ENCODE measurements at places on chromosomes 7 and 10.

GRCh38 chr7:141701489-141702046 lies 398 bp downstream of the DENND11 start:
- DNase-seq: peak; percentile 78

DNA sequence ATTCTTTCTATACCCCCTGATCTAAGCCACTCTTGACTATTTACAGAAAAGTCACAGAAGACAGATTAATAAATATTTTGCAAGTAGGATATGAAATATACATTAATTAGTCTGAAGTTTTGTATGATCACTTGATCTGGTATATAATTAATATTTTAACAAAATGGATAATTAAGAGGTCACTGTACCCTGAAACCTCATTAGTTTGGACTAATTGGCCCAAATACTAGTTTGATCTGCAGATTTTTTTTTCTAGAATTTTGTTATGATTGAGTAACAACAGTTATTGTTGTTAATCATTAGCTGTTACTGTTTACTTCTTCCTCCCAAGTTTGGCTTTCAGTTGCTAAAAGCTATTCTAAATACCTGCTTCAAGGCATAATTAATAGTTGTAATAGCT lies 2.7 kb downstream of the NHLRC2 start:
- DNase-seq: no peak

DNA sequence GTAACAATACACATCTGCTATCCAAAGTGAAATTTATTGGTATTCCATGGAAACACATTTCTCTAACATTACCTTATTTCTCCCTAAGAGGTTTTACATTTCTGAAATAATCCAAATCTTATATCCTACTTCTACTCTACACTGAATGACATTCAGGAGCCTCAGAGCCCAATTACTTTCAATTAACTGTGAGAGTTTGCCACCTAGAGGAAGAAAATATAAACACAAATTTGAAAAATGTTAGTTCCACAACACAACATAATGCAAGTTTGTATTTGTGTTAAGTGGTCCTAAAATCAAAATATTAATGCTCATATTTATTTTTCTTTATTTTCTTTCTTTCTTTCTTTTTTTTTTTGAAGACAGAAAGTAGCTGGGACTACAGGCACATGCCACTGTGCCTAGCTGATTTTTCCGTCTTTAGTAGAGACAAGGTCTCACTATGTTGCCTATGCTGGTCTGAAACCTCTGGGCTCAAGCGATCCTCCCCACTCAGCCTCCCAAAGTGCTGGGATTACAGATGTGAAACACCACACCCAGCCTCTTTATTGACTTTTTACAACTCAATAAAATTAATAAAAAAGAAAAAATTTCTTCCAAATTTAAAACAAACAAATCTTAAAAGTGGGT lies 46.0 kb downstream of the ATAD1 start:
- DNase-seq: no peak

DNA sequence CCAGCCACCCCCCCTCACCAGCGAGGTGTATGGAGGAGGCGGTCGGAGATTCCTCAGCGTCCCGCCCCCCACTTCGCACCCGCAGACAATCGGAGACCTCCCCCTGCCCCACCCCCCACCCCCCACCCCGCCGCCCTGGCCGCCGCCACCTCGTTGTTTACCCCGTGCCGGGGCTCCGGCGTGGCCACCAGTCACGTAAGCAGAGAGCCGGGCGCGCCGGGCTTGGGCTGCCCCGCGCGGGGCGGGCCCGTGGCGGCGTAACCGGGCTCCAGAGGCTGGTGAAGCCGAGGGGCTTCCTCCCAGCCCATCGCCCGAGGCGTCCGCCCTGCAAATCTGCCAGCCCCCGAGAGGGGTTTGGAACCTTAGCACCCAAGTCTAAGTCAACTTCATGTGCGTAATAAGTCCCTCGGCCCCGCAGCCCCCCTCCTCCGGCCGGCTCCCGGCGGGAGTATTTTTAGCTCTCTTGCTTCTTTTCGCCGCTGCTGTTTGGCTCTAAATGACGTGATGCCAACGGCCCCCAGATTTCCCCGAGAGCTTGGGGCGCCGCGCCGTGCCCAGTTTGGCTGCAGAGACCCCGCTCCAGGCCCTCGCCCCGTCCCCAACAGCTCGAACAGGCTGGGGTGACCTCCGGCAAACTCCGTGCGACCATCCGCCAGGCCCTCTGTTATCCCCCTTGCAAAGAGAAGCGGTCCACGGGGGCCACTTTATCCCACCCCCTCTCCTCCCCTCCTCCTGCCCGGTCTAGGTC lies 2.7 kb downstream of the MXI1 start:
- peak; percentile 68 for DNase-seq

DNA sequence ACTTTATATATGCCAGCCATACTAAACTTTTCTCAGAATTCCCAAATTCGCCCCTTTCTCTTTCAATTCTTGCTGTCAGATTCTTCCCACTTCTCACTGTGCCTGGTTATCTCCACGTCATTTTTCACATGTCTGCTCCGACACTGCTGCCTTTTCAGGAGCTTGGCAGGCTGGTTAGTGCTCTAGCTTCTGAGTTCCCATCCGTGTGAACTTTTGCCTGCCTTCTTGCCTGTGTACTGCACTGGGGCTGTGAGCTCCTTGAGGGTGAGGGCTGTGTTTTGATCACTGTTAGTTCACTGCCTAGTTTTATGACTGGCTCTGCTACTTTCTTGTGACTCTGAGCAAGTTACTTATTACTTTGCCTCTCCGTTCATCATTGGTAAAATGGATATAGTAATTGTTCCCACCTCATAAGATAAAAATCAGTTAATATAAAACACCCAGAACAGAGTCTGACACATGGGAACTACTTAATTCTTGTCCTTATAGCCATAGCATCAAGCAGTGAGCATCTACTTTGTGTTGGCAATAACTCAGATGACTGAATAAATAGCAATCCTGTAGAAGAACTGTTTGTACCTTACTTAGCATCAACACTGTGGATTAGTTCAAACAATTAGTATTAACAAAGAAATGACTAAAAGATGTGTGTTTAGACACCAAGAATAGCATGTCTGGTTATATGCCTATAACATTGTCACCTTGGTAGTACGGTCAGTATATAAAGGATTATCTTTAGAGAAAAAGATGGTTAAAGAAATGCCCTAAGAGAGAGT lies 5.5 kb downstream of the GSTO1 start:
- DNase-seq: no peak

DNA sequence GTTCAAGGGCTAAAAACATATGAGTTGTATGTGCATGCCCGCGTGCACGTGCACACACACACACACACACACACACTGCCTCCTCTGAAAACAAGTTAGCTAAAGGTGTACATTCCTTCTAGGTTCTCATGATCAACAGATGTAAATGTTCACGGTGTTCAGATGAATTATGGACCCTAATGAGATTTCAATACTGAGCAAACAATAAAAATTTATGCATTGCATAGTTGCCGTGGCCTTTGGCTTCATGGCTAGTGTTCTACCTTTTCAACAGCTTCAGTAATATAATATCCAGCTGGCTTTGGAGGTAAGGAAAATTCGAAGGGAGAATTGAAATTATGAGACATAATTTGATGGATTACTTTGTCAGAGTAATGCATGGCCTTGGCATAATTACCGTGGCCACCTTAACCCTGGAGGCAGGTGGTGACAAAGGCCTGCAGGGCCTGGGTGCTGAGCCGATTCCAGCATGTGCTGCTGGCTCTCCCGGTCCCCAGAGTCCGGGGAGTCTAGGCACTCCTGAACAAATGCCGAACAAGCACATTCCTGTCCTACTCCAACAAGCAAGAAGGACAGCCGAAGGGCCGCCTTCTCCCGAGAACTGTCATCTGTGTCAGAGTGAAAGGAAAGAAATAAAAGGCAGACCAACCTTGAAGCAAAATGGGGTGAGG lies 166.6 kb upstream of the TCF7L2 start:
- DNase-seq: no peak

DNA sequence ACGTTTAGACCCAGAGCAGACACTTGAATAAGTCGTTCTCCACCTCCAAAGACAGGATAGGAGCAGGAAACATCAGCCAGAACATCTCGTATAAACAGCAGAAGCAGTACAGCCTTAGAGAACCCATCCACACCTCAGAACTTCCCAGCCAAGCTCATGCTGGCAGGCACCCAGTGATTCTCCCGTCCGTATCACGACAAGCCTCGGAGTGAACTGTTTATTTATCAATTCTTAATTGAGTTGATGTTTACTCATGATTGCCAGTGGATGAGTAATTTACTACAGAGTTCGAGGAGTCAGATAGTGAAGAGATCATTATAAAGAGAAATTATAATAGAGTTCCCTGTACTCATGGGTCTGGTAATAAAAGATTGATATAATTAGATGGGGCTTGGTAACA lies 811.5 kb downstream of the LRMDA start:
- DNase-seq: no peak

GRCh38 chr7:151951672-151952338 lies 4.4 kb upstream of the GALNTL5 start:
- no peak for DNase-seq

DNA sequence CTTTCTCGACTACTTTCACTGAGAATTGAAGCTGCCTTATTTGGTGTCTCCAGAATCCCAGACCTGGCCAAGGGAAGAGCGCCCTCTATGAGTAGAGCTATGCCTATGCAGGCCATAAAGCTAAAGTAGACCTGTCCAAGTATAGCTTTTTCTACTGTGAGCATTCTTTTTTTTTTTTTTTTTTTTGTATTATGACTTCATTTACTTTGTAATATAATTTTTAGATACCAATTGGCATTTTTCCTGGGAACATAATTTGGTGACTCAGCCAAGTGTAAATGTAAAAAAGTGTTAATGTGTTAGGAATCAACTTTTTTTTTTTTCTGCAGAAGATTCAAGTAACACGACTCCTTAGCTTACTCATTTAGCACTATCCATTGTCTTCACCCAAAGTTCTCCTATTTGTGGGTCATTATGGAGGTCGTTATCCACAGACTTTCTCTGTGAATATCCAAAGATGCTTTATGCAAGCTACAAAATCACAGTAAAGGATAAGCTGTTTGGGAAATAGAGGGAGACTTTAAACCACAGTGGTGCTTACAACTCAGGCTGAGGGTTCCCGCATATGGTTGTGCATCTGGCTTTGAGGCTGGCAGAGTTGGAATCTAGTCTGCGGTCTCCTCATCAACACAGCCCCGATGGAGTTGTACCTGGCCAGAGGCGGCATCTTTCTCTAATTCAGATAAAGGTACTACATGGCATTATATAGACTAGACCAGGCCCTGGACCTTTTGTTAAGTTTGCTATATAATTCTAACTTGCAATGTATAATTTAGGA lies 1040.2 kb upstream of the SORCS1 start:
- DNase-seq: no peak

DNA sequence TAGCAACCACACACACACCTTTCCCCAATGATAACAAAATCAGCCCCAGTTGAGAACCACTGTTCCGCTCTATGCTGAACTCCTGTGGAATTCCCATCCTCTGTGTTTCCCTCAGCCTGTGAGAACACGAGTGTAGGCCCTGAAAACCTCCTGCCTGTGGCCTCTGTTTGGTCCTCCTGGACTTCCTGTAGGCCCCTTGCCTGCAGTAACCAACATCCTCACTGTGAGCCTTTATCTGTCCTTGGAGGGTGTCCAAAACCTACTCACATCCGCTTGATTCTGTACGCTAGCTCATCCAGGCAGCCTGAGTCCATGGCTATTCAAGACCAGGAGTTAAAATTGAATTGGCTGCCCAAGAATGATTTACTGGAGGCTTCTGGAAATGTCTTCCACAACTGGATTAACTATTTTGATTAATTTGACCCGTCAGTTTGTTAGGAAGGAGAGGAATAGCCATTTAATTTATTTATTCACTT lies 149.8 kb downstream of the AKR1D1 start:
- no peak for DNase-seq
